ENCODE measurements at places on chromosomes 3 and 15.

- peak within 1 kb of the TSS; percentile 89 for H3K4me3 ChIP-seq
- no peaks in the 10 kb centered on the region for H3K4me1 ChIP-seq
- no peaks in the 10 kb centered on the region for H3K27me3 ChIP-seq
- H3K36me3 ChIP-seq, result no peaks in the 10 kb centered on the region
Measured at GRCh38 chr3:135965506-135966270, at the start of gene PPP2R3A. PPP2R3A (plus strand) TSS chr3:135965728; CDS start chr3:136001499, 35,771 bp downstream.

DNA sequence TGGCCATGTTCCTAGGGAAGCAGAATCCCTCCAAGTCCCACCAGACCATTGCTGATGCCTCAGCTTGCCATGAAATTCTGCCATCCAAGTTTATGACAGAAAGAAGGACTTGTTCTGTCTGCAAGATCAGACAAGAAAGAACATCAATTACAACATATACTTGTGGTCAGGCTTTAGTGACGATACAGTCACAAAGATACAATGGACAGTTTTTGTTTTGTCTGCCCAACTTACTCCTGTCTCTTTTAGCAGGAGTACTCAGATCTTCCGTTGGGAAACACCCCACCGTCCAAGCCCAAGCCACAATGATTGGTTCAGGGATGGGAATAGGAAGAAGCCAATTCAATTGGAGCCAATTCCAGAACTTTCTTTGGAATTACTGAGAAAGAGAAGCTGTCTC lies 15.7 kb downstream of the KLHL6 start:
- no peaks in the 10 kb centered on the region for H3K36me3 ChIP-seq
- no peaks in the 10 kb centered on the region for H3K27me3 ChIP-seq
- peak overlapping the region; percentile 76 for H3K27ac ChIP-seq
- peaks cover 87% of the 10 kb centered on the region for H3K4me1 ChIP-seq
- DNase-seq, result no peak

DNA sequence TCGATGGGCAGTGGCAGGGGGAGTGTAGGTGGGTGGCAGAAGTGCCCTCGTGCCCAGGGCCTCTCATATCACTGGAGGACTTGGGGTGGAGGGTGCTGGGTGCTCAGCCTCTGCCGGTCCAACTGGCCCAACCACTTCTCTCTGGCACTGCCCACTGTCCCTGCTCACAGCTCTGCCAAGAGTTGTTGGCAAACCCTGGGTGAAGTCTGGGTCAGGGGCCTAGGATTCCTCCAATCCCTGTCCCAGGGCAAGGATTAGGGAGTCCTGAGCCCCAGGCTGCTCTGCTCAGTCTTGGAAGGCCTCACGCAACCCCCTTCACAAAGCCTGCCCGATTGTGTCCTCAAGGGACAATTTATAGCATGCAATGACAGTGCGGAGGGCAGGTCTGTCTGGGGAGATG lies 5.2 kb upstream of the PRKCD start:
- DNase-seq, result no peak
- H3K4me1 ChIP-seq, result peaks cover 6% of the 10 kb centered on the region
- no peak overlapping the region for H3K27ac ChIP-seq
- no peaks in the 10 kb centered on the region for H3K36me3 ChIP-seq

DNA sequence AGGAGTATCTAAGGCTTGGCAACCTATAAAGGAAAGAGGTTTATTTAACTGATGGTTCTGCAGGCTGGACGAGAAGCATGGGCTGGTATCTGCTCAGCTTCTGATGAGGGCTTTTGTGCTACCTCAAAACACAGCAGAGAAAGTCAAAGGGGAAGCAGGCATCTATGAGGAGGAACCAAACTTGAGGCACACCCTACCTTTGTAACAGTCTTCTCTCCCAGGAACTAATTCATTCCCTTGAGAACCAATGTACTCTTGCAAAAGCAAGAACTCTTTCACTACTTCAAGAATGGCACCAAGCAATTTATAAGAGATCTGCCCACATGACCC lies 109.0 kb downstream of the CGGBP1 start:
- no peak overlapping the region for H3K4me3 ChIP-seq
- H3K36me3 ChIP-seq, result no peaks in the 10 kb centered on the region
- no peak for DNase-seq
- no peaks in the 10 kb centered on the region for H3K27me3 ChIP-seq

- H3K4me1 ChIP-seq, result no peaks in the 10 kb centered on the region
- H3K36me3 ChIP-seq, result no peaks in the 10 kb centered on the region
- DNase-seq, result no peak
- no peak overlapping the region for H3K4me3 ChIP-seq
- H3K27ac ChIP-seq, result no peak overlapping the region
Measured at GRCh38 chr3:15300323-15301078, 31.9 kb downstream of the SH3BP5 start.

- H3K27ac ChIP-seq, result no peak overlapping the region
- H3K27me3 ChIP-seq, result no peaks in the 10 kb centered on the region
- H3K4me1 ChIP-seq, result no peaks in the 10 kb centered on the region
- no peaks in the 10 kb centered on the region for H3K36me3 ChIP-seq
Measured at GRCh38 chr3:69540706-69541581, 155.1 kb upstream of the FRMD4B start.

DNA sequence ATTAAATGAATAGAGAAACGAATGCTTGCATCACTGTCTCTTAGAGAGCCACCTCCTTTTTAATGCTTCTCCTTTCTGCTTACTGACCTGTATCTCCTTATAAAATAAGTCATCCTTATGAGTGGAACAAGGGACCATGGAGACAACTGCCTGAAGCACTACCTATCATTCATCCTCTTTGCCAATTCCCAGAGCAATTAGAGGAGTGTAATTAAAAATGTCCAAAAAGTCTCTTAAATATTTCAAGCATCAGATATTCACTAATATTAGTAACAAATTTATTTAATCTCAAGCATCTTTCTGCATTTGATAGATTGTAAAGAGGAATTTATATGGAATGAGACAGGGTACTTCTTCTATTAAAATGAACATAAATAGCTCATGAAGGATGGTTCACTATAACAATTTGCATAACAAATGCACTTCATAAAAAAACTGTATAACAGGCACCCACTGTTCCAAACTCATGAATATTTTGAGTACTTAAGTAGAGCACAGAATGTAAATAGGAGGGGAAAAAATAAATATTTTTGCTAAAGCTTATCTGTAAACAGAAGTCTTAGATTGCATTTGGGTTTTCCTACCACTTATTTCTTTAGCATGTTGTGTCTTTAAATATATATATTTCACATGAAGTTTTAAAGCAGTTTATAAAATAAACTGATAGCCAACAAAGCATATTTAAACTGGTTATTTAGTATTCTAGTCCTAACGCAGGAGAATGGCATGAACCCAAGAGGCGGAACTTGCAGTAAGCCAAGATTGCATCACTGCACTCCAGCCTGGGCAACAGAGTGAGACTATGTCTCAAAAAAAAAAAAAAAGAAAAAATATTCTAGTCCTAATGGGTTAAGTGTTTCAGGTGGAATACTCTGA lies 269.3 kb downstream of the TBL1XR1 start:
- no peaks in the 10 kb centered on the region for H3K27me3 ChIP-seq
- no peak overlapping the region for H3K27ac ChIP-seq
- H3K36me3 ChIP-seq, result no peaks in the 10 kb centered on the region
- no peak for DNase-seq
- H3K4me1 ChIP-seq, result no peaks in the 10 kb centered on the region

DNA sequence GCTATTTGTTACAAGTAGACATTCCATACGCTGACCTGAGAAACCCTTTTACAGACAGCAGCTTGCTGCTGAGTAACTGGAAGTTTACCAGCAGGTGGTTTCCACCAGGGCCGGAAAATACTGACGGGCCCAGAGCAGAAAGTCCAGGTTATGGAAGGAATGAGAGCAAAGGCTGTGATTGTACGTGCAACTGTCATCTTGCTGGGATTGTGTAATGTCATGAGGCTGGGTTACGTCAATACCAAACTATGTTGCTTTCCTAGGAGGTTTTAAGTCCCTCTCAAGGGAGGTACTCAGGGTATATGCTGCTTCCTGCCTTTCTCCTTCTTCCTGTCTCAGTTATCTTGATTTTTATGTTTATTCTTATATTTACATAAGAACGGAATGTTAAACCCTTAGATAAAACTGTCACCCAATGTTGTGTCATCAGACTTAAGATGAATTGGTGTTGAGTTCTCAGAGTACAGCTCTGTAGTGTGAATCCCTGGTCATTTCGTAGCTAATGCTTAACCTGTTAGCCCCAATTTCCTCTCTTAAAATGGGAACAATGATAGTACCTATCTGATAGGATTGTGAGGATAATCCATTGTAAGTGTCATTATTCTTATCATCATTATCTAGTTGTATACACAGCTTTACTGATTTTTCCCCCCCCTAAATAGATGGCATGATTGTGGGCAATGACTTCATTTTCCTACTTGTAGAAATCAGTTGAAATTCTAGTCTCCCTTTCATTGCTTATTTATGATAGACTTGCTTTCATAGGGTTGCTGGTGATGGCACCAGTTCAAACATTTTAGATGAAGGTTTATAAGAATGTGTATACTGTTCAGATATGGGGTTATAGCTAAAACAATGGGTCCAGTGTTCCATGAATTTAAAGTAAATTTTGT lies 101.4 kb downstream of the FNDC3B start:
- DNase-seq, result no peak
- H3K27ac ChIP-seq, result no peak overlapping the region
- H3K4me1 ChIP-seq, result peaks cover 55% of the 10 kb centered on the region
- no peak overlapping the region for H3K4me3 ChIP-seq
- no peaks in the 10 kb centered on the region for H3K27me3 ChIP-seq
- 0 out of 2 replicates have a peak, but pooled peaks cover under 1% of the 10 kb centered on the region for H3K36me3 ChIP-seq

DNA sequence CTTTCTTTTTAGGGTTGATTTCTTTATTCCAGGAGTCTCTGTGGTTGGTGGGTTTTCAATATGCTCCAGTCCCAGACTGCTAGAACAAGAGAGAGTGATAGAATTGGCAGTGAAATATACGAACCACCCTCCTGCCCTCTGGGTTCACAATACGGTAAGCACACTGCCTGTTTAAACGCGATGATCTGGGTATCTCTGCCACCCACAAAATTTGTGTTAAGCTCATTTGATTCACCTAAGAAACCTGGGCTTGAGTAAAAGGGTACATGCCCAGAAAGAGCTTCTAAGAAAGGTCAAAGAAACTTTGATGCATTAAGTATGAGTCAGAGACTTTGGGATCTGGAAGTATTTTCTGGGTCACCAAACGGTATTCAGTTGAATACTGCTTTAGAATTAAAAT lies 29.8 kb downstream of the OXNAD1 start:
- DNase-seq, result no peak
- H3K36me3 ChIP-seq, result peaks cover 4% of the 10 kb centered on the region
- no peaks in the 10 kb centered on the region for H3K27me3 ChIP-seq
- no peak overlapping the region for H3K4me3 ChIP-seq
- H3K4me1 ChIP-seq, result peaks cover 14% of the 10 kb centered on the region

GRCh38 chr3:196327405-196327804 lies 9.4 kb upstream of the DYNLT2B start:
- H3K4me1 ChIP-seq, result no peaks in the 10 kb centered on the region
- H3K27ac ChIP-seq, result no peak overlapping the region
- H3K36me3 ChIP-seq, result no peaks in the 10 kb centered on the region
- H3K27me3 ChIP-seq, result no peaks in the 10 kb centered on the region

- DNase-seq, result no peak
- H3K27ac ChIP-seq, result peak overlapping the region; percentile 6
- H3K4me1 ChIP-seq, result peaks cover 23% of the 10 kb centered on the region
- H3K27me3 ChIP-seq, result no peaks in the 10 kb centered on the region
- H3K36me3 ChIP-seq, result no peaks in the 10 kb centered on the region
Measured at GRCh38 chr15:73631915-73632669, 1.1 kb downstream of the NPTN start.

GRCh38 chr3:127857333-127857732 lies 35.0 kb upstream of the MGLL start:
- DNase-seq, result no peak
- no peak overlapping the region for H3K4me3 ChIP-seq
- no peaks in the 10 kb centered on the region for H3K27me3 ChIP-seq
- no peaks in the 10 kb centered on the region for H3K36me3 ChIP-seq
- no peak overlapping the region for H3K27ac ChIP-seq

- H3K27ac ChIP-seq, result no peak overlapping the region
- H3K36me3 ChIP-seq, result no peaks in the 10 kb centered on the region
- no peaks in the 10 kb centered on the region for H3K27me3 ChIP-seq
Measured at GRCh38 chr3:100252001-100252400, 8.8 kb upstream of the TBC1D23 start.

DNA sequence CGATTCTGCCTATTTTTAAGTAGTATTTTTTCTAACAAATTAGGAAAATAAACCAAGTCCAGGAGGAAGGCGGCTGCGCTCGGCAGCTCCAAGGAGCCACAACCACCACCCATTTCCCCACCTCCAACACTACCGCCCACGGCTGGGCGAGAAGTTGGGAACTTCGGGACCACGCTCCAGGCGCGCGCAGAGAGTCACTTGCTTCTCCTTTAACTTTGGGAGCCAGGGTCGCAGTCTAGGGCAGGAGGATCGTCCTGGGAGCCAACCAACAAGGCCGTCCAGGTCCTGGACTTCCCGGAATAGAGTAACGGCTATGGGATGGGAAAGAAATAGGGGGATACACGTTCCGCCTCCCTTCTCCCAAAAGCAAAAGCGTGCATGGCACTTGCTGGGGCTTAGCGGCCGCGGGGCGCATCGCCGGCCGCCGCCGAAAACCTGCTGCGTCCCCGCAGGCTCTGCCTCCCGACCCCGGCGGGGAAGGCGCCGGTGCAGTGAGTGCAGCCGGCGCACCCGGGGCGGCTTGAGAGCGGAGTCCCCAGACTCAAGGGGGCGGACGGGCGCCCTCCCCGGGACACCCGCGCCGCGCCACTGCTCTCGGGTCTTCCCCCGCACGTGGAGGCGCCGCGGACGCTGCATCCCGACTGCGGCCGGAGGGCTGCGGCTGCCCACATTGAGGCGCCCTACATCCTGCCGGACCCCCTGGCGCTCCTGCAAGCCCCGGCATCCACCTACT lies 699 bp downstream of the MEGF11 start:
- DNase-seq, result no peak
- H3K36me3 ChIP-seq, result no peaks in the 10 kb centered on the region
- H3K4me3 ChIP-seq, result peak overlapping the region; percentile 66
- no peaks in the 10 kb centered on the region for H3K4me1 ChIP-seq
- no peak overlapping the region for H3K27ac ChIP-seq

DNA sequence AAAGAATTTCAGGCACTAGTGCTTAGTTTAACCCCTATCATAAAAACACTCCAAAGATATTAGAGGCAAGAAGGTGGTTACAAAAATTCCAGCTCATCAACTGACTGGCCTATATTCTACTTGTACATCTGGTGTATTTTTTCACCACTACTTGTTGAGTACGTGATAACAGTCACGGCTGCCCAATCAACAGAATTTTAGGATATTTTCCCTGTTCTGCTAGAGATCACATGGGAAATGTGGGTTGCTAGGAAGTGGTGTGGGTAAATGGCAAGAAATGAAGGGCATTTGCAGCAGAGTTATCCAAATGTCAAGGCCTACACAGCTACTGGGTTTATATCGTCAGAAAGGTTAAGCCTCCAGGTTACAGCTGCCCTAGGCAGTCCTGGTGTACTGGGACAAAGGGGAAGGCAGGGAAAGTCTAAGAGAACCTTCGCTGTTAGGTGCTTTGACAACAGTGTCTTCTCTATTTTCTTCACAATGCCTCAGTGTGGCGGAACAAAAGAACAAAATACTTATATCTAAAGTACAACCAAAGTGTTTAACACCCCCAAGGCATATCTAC lies 81.9 kb downstream of the FMN1 start:
- no peak overlapping the region for H3K4me3 ChIP-seq
- no peak overlapping the region for H3K27ac ChIP-seq
- H3K27me3 ChIP-seq, result no peaks in the 10 kb centered on the region
- no peaks in the 10 kb centered on the region for H3K36me3 ChIP-seq

GRCh38 chr15:42157981-42158765 lies 1.7 kb upstream of the PLA2G4F start:
- DNase-seq, result no peak
- H3K36me3 ChIP-seq, result no peaks in the 10 kb centered on the region
- H3K4me3 ChIP-seq, result no peak overlapping the region
- H3K4me1 ChIP-seq, result no peaks in the 10 kb centered on the region

Measured in MM.1S (cell line).